HCT116 (cell line): ENCODE measurements at places on chromosomes 2 and 18.

DNA sequence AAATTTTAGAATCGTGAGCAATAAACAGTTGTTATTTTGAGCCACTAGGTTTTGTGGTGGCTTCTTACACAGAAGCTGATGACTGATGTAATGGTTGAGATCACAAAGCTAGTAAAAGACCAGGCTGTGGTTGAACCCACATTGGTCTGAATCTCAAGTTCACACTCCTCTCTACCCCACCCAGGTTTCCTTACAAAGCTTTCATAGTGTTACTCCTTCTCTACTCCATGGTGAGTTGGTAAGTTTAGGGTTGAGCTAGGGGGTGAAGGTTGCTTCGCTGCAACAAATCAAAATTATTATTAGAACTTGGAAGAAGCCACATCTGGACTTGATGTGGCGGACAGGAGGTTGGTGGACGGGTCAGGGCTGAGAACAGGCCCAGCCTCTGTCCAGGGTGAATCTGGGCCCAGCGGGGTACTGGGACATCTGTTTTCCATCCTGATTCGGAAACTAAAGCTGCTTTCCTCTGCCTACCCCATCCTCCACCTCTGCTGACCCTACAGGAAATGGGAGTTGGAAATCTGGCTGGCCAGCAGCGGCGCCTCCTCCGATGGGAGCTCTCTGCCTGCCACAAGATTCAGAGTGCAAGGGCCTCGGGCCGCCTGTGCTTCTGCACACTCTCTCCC lies 86.3 kb downstream of the ZFP36L2 start:
- DNase-seq: no peak

DNA sequence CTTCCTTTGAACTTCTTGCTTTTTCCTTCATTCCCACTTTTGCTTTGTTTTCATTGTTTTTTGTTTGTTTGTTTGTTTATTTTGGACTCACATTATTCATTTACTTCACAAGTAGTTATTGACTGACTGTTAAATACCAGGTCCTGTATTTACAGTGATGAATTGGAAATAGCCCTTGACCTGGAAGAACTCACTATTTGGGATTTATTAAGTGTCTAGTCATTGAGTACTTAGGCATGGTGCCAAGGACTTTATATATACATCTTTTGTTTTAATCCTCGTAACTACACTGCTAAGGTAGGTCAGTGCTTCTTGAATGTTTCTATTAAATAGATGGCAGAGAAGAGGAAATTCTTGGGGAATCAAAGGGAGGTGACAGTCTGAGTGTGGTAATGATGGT lies 11.1 kb downstream of the SPOPL start:
- no peak for DNase-seq

DNA sequence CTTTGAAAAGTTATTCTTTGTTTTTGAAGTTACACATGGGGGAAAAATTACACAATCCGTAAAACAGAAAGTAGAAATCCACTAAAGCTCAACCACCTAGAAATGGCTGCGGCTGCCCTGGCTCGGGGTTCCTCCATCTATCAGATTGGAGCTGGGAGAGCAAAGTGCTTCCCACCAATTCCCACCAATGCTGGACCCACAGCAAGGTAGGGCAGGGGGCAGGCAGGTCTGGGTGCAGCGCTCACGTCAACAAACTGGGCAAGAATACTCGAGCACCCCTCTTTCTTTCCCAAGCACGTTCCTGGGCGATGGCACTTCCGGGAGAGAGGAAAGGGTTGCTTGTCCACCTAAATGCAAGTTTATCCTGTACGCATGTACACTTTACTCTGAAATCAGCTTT lies 217.6 kb downstream of the NDUFA10 start:
- DNase-seq: no peak

DNA sequence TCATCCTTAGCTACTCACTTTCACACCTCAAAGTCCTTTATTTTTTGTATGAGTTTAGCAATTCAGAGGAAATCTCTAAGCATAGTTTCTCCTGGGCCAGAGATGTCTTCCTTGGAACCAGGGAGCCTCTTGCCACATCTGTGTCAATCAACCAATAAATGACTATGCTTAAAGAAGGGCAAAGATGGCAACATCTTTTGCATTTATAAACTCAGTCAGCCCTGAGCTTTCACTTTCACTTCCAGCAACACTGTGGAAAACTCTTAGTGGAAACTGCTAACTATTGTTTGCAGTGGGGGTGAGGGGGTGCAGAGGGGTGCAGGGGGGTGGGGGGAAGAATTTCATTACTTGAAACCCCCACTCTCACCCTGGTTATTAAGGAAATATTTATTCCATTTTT lies 3.4 kb downstream of the ACVR1C start:
- DNase-seq: no peak

- no peak for DNase-seq
Observed at GRCh38 chr2:219327719-219328118, 4.8 kb downstream of the RESP18 start.

- DNase-seq: no peak
Observed at GRCh38 chr18:23231340-23232021, 96.2 kb downstream of the CABLES1 start.

GRCh38 chr2:238098901-238099713 lies 1.0 kb upstream of the ESPNL start:
- DNase-seq: no peak

GRCh38 chr2:201152999-201153815 lies 29.7 kb upstream of the CASP10 start:
- no peak for DNase-seq

- DNase-seq: no peak
Observed at GRCh38 chr2:6580982-6581381, 284.7 kb downstream of the CMPK2 start.

DNA sequence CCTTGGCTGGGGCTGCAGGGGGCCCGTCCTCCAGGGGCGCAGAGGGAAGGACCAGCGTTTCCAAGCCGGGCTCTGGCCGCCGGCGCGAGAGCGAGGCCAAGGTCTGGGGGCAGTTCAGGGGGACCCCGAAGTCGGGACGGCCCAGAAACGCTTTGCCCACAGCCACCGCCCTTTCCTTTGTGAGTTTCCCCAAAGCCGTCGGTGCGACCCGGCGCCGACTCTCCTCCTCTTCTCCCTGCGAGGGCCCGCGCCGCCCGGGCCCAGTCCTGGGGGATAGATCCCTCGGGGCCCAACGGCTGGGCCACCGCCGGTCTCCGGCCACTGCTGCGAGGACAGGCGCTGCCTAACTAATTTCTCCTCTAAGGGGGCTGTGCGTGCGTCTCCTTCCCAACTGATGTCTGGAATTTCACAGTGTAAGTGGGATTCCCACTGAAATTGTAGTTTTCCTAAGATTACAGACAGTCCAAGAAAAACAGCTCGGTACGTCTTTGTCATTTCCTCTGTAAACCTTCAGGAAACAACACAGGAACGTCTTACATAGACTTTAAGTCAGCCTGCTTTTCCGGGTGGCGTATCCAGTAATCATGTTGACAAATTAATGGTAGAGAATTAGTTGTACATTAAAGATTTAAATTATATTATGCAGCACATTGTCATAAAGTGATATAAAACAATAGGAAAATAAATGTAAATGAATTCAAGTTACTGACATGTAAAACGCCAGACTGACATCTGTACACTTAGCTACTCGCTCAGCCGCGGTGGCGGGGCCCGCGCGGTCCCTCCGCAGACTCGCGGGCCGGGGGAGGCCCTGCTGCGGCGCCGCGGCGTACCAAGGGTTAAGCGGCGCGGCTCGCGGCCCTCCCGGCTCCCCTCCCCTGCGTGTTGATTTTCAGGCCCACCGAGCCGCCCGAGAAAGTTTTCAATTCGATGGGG lies 139.4 kb upstream of the SIX3 start:
- no peak for DNase-seq

- no peak for DNase-seq
Observed at GRCh38 chr2:28187186-28187585, 205.5 kb upstream of the FOSL2 start.
